NCI-H82 (cell line): ENCODE measurements at places on chromosomes 1 and 21.
A peak's percentile ranks its signal among the peaks of the same experiment; 100 is the strongest.

- no peak for DNase-seq
These were observed 18.9 kb downstream of the TAF1A start for GRCh38 chr1:222570837-222571236.

DNA sequence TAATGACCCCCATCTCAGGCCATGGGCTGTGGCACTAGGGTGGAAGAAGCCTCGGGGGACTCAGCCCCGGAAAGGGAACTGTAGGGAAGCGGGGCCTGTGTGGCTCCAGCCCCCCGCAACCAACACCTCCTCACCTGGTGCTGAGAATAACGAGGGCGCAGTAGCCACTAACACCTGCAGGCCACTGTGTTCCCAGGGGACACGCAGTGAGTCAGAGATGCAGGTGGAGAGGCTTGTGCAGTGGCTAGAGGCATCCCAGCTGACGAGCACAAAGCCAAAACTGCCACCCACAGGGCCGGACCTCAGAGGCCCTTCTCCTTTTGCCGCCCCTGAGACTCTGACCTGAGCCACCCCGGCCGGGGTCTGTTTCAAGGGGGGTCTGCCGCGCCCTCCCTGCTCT is 33.5 kb upstream of the CCDC27 start:
- no peak for DNase-seq

GRCh38 chr1:147241934-147242448 is 493 bp upstream of the CHD1L start:
- DNase-seq, result no peak

DNA sequence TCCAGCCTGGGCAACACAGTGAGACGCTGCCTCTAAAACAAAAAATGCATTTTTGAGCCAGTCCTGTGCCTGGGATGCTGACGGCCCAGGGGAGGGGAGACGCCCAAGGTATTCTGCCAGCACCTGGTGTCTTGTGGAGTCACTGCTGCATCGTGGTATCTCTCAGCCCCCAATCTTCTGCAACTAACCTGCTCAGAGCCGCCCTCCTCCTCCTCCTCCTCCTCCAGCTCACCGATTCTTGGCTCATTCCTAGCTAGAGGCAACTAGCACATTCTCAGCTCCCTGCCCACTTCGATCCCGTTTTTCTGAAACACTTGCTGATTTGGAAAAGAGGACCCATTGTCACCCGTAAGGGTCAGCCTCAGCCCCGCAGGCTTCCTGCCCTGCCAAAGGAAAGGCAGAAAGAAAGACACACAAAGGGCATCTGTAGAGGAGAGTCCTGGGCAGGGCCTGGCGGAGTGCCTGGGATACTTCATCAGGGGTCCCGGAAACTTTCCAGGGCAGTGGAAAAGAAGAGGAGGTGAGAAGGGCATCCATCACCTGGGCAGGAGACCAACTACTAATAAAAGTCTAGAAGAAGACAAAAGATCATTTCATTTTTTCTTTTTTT is 20.7 kb downstream of the GPR157 start:
- no peak for DNase-seq

GRCh38 chr1:194477908-194478307 is 1291.5 kb upstream of the B3GALT2 start:
- DNase-seq, result no peak

GRCh38 chr21:44576025-44576420 is 2.5 kb downstream of the KRTAP10-4 start:
- DNase-seq, result no peak

DNA sequence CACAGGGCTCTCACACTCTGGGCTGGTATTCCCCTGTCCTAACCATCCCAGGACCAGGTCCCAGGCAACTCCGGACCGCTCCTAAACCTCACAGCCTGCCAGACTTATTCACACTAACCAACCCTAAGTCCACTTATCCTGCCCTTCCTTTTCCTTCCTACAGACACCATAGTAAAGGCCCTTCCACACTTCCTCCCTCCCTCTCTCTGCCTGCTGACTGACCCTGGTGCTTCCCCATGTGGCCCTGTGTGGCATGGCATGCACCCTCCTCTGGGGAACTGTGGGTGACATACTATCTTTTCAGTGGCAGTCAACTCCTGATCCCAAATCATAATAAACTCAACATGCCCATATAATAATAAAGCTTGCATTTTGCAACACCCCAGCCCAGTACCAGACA is 155.1 kb upstream of the DNAH14 start:
- peak; percentile 24 for DNase-seq

- peak; percentile 95 for DNase-seq
These were observed 556.8 kb downstream of the PTPRU start for GRCh38 chr1:29793101-29793546.

DNA sequence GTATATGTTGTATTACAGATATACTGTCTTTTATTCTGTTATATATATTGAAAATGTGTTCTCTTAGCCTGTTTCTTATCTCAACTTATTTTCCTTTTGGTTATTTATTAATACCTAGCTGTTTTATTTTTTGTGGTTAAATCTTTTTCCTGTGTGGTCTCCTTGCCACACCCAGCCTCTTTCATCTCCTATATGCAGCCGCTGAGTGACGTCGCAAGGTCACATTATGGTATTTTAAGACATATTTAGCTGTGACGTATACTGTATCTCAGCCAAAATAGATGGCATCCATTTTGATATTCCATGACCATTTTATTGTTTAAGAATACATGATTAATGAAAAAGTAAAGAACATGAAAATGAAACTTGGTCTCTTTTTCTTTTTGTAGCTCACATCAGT is 29.1 kb downstream of the CENPF start:
- DNase-seq, result no peak

DNA sequence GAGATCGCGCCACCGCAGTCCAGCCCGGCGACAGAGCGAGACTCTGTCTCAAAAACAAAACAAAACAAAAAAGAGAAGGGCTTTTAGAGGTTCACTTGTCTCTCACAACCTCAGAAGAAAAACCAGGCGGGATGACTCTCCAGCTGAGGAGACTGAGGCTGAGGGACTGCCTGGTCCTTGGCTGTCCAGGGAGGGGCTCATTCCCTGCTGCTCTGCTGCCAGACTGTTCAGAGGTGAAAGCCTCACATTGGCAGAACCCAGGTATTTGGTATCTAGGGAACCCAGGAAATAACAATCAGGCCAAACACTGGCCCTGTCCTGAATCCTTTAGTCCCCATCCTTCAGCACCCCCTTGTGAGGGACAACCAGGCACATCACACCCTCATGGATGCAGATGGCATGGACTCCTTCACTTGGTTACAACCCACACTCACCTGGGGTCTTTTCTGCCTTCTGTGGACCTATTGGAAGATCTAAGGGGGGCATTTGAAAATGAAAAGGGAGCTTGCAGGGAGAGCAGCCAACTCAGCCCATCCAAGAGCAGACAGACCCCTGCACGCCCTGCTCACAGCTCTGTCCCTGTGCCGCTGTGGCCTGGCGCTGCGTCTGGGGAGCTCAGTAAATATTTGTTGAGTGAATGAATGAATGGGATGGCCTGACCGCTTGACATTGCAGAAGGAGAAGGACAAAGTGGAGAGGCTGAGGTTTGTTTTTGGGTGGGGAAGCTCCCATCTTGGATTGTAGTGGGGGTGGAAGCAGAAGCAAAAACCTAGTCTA is 33.4 kb downstream of the CD247 start:
- no peak for DNase-seq

DNA sequence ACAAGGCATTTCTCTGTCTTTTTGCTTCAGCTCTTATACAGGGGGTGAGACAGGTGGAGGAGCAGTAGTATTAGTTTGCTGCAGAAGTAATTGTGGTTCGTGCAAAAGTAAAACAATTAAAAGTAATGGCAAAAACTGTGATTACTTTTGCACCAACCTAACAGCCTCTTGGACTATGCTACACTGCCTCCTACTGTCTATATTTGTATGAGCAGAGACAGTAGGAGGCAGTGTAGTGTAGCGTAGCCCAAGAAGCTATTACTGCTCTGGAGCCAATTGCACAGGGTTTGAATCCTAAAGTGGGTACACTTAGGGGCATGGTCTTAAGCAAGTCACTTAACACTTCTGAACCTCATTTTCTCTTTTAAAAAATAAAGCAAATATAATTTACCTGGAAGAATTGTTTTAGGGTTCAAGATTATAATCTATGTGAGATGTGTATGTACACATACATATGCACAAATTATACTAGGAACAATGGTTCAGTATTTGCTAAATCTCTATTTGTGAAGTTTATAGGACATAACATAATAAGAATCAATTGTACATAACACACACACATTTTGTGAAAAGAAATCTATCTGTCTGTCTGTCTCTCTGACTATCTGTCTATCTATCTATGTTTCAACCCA is 103.8 kb downstream of the BRINP3 start:
- DNase-seq, result peak; percentile 61

DNA sequence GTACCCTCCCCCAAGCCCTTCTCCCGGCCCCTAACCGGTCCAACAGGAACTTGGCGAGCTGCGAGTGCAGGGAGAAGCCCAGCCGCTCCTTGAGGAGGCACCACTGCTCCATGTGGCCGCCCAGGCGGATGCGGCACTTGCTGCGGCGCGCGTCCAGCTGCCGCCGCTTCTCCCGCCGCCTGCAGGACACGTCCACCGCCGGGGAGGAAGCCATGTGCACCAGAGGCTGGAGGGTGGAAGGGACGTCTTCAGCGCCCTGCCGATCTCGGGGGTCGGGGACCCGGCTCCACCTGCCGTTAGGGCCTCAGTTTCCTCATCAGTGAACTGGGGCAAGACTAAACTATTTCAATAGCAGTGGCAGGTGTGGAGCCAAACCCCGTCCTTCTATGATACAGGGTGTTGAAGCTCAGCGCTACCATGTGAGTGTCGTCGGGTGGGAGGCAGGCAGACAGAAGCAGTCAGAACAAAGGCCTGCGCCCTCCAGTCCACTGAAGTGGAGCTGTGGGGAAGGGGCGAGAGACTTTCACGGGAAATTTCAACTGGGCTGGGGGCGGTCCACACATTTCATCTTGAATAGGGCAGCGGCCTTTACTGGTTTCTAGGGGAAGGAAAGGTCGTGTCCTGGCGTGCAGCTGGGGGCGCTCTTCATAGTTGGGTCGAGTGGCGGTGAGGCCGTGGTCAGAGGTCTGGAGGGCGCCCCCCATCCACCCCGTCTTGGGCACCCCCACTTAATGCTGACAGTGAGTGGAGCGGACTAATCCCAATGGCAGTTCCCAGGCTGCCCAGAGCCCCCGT is 592 bp downstream of the ZNF692 start:
- peak; percentile 92 for DNase-seq

DNA sequence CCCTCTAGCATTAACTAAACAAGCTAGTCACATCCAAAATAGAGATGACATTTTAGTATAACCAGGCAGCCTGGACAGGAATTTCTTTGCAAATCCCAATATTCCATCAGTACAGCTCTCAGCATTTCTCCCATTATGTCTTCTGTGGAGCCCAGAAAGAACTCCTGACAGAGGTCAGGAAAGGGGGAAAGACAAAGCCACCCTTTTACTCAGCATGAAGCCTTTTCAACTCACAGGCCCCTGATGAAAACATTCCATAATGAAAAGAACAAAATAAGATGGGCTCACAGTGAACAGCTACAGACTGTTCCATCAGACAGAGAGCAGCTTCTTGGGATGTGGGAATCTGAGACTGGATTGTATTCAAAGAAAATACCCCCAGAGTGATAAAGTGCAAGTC is 80.6 kb downstream of the TEX35 start:
- DNase-seq, result no peak

DNA sequence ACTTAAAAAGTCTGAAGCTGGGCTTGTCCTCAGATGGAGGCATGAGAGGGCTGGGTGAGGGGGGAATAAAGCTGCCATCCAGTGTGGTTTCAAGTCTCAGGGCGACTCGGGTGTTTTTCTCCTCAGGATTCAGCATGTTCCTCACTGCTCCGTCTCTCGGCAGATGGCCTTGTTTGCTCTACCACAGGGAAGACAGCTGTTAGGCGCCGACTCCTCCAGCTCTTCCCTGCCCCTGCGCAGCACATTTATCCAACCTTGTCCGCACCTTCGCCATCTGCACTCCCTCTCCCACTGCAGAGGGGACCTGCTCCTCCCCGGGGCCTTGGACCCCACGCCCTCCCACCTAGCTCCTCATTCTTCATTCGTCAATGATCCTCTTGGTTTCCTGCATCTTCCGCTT is 16.6 kb upstream of the S100A11 start:
- peak; percentile 97 for DNase-seq

DNA sequence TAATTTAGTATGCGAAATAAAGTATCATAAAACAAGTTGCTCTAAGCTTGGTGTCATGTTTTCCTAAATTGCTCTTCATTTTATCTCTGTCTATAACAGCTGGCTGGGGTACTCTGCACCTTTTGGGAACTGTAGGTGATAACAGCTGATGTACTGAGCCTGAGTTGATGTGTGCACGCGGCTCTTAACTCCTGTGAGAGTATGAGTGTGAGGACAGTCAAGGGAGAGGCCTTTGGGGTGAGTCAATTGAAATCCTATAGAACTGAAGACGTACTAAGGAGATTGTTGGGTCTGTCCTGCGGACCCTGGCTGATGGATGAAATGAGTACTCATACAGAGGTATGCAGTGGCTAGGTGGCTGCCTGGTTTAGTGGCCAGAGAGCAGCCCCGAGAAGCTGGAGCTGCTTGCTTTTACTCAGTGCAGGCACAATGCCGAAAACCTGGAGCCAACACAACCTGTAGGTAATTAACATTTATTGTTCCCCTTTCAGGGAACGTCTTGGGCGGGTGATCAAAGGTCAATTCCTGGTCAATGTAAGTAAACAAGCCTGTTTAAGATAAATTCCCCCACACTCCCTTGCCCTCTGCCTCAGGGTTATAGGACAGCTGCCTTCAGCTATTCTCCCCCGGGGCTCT is 188.5 kb downstream of the PRDM2 start:
- no peak for DNase-seq

DNA sequence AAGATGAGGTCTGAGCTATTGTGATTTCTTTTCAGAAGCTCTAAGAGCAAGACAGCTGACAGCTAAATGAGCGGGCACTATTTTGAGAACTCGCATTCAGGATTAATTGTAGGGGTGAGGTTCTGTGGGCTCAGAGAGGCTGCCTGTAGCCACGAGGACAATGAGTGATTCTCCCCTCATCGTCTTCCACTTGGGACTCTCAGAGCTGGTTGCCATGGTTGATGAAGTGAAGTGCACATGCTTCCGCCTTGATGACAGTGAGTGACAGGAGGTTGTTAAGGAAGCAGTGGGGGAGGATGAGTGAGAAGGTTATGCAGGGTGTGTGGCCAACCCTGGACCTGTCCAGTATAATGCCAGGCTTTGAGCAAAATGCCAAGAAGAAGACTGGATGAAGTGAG is 341.7 kb downstream of the PCP4 start:
- no peak for DNase-seq

DNA sequence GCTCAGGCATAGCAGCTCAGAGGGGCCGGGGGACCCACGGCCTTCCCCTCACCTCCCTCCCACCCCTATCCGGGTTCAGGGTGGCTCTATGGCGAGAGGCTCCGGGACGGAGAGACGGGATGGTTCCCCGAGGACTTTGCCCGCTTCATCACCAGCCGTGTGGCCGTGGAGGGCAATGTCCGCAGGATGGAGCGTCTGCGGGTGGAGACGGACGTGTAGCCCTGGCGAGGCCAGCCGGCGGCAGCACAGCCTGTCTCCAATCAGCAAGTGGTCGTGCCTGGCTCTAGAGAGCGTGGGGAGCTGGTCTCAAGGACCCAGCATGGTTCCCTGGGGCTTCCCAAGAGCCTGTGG is 25.9 kb downstream of the ARHGEF16 start:
- no peak for DNase-seq
